NCI-H2107 (cell line): ENCODE measurements at places on chromosomes 5 and 9.

DNA sequence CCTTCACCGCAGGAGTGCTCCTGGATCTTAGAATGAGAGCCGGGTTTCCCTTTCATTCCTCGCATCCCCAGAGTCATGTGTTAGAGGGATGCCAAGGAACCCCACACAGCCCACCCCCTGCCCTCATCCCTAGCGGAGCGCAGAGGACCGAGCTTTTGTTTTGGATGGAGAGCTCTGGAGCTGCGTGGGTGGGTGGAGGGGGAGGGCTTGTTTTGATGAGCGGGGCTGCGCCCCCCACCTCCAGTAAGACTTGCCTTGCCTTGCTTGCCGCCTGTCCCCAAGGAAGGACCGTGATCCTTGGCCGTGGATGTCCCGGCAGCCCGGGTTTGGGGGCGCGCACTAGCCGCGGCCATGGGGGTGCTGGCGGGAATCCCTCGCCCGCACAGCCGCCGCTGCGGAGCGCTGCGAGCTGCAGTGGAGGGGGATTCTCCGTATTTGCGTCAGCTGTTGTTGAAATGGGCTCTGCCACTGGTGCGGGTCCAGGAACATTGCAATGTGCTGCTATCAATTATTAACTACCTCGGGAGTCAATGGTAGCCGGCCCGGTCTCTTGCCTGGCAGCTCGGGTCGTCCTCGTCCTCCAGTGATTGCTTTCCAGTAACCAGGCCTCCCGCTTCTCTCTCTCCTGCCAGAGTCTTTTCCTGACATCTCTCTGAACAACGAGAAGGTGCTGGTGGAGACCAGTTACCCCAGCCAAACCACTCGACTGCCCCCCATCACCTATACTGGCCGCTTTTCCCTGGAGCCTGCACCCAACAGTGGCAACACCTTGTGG lies 1.0 kb downstream of the EGR1 start:
- no peak for DNase-seq

DNA sequence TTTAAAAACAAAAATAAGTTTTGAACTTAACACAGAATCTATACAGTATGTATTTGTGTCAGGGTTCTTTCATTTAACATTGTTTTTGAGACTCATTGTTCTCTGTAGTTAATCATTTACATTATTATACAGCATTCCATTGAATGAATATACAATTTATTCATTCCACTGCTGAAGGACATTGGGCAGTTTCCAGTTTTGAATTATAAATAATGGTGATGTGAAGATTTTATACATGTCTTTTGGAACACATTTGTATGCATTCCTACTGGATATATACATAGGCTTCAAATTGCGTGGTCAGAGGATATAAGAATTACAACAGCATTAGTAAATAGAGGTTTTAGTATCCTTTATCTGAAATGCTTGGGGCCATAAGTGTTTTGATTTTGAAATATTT lies 72.0 kb downstream of the CEP120 start:
- no peak for DNase-seq

- DNase-seq = no peak
Observed at GRCh38 chr9:16043756-16044578, 491.1 kb downstream of the CCDC171 start.

DNA sequence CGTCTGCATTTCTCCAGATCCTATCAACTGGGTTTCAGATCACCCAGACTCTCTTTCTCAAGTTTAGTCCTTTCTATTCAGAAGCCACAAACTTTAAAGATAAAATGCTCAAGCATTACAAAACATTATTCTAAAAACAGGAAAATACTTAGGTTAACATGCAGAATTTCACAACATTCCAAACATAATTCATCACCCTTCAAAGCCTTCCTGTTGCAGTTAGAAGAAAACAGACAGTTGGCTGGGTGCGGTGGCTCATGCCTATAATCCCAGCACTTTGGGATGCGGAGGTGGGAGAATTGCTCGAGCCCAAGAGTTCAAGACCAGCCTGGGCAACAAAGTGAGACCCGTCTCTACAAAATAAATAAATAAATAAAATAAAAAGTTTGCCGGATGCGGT lies 7.7 kb upstream of the OCLN start:
- DNase-seq = no peak

DNA sequence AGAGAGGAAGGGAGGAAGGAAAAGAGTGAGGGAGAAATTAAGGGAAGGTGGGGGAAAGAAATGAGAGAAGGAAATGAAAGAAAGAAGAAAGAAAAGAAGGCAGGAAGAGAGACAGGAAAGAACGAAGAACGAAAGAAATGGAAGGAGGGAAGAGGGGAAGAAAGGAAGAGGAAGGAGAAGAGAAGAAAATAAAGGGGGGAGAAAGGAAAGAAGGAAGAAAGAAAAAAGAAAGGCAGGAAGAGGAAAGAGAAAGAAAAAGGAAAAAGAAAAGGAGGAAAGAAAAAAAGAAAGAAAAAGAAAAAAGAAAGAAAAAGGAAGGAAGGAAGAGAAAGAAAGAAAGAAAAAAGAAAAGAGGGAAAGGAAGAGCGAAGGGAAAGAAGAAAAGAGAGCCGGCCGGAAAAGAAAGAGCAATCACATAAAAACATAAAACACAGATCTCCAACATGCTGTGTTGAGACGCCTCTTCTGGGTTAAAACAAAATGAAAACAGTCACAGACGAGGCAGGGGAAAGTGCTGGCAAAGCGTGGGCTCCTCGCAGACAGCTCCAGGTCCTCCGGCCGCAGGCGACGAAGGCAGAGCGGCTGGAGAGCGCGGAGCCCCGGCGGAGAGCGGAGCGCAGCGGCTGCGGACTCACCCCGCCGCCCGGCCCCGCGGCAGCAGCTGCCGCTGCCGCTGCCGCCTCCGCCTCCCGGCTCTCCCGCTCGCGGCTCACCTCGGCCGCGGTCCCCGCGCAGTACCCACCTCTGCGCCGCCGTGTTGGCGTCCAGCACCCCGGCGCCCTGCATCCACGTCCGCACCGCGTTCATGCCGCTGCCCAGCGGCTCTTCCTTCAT lies 896 bp downstream of the EBF1 start:
- DNase-seq = no peak

DNA sequence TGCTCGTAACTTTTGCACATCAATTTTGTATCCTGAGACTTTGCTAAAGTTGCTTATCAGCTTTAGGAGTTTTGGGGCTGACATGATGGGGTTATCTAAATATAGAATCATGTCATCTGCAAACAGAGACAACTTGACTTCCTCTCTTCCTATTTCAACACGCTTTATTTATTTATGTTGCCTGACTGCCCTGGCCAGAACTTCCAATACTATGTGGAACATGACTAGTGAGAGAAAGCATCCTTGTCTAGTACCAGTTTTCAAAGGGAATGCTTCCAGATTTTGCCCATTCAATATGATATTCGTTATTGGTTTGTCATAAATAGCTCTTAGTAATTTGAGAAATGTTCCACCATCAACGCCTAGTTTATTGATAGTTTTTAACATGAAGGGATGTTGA lies 65.4 kb upstream of the CDH12 start:
- DNase-seq = no peak

DNA sequence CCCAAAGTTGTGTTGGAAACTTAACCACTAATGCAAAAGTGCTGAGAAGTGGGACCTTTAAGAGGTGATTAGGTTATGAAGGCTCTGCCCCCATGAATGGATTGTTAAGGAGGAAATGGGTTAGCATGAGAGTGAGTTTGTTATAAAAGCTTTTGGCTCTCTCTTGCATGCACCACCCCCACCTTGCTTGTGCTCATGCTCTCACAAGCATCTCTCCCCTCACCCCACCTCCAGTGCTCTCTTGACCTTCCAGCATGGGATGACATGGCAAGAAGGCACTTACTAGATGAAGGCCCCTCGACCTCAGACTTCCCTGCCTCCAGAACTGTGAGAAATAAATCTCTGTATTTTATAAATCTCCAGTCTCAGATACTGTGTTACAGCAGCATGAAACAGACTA lies 52.8 kb downstream of the RICTOR start:
- no peak for DNase-seq
